ENCODE measurements at places on chromosomes 5 and 9. TPM values are rescaled to one million over a fixed set of nuclear protein-coding genes. Genes with fewer than 3 reads are reported as not detected.

GRCh38 chr5:45411971-45412612, 284.1 kb downstream of the HCN1 start:
- no peak for DNase-seq

The DROSHA gene
- total RNA-seq = 39.5 TPM

DNA sequence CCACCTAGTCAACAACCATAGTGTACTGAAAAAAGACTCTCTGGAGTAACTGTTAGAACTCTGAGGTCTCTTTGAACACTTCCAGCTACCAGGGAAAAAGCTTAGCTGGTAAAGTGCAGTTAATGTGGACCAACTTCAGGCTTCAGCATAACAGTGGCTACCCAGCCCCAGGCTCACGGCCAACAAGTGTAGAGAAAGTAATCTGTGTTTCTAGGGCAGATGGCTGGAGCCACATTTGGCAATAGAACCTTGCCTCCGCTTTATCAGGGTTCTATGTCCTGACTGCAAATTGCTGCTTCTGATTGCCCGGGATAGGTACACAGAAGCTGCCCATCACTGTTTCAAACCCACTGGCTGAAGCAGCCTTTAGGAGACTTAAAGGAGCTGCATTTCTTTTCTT, 76.0 kb upstream of the SIMC1 start:
- DNase-seq = no peak

The TOR1A gene
- 33.9 TPM for total RNA-seq

The SEMA6A gene
- total RNA-seq = 24.0 TPM

GRCh38 chr9:16214677-16215352, 655.7 kb downstream of the BNC2 start:
- DNase-seq = no peak

- DNase-seq = no peak
Observed at GRCh38 chr5:35776757-35777156, 79.9 kb upstream of the IL7R start.

GRCh38 chr9:84573083-84573482, 96.4 kb upstream of the NTRK2 start:
- DNase-seq = no peak

DNA sequence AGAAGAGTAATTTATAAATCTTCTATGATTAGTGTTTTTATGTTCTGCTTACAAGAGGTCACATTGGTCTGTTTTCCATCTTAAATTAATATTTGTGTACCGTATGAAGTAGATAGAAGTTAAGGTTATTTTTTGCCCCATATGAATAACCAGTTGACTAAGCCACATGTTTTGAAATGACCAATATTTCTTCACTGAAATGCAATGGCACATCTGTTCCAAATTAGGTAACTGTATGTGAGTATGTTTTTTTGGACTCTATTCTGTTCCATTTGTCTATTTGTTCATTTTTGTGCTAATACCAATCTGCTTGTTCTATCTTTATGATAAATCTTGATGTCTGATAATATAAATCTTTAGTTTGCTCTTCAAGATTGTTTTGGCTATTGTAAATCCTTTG, 17.7 kb downstream of the JAK2 start:
- DNase-seq = no peak

GRCh38 chr5:74665816-74666215, 19.2 kb upstream of the HEXB start:
- DNase-seq = no peak

GRCh38 chr9:91119142-91119541, 242.6 kb downstream of the AUH start:
- no peak for DNase-seq

The B4GALT7 gene
- total RNA-seq = 28.8 TPM

The TNFSF15 gene
- 0.29 TPM for total RNA-seq

DNA sequence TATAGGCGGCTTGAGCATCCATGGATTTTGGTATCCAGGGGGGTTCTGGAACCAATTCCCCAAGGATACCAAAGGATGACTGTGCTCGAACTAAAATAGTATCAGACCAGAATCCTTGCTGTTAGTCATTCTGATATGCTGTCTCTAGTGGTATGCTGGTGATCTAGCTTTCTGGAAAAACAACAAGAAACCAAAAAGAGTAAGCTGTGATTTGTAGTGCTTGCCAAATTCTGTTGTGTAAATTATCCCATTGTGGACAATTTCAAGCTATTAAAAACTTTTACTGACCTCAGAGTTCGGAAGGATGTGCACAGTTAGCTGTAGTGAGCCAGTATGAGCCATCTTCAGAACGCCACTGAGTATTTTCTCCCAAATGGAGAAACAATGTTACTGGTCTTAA, 99.0 kb upstream of the FBN2 start:
- DNase-seq = no peak

GRCh38 chr9:112446526-112446925, 40.1 kb upstream of the KIAA1958 start:
- DNase-seq = no peak

DNA sequence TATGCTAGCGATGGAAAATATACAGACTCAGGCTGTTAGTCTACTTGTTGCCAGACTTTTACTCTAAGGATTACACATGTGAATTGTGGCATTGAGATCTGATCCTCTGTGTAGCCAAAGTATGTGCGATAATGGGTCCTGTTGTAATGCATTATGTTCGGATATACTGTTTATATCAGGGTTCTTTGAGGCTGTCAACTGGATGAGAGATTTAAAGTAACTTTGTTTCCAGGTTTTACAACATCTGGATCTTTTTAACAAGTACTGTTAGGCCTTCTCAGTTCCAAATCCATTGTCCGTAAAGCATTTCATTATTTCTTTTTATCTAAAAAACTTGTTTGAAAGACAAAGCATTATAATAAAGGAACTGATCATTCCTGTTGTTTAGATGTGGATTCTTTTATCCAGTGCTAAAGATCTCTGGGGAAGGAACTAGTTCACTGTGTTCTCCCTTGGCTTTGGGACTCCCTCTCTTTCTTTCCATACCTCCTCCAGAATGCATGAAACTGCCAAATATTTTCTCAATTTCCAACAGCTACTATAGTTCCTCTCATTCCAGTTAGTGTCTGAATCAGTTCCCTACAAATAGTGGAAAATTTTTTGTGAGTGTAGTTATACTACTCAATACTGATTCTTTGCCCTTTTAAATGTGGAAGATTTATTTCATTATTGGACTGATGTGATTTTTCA, 68.8 kb downstream of the HACD4 start:
- DNase-seq = no peak

- no peak for DNase-seq
Observed at GRCh38 chr5:15354021-15354420, 146.0 kb upstream of the FBXL7 start.

DNA sequence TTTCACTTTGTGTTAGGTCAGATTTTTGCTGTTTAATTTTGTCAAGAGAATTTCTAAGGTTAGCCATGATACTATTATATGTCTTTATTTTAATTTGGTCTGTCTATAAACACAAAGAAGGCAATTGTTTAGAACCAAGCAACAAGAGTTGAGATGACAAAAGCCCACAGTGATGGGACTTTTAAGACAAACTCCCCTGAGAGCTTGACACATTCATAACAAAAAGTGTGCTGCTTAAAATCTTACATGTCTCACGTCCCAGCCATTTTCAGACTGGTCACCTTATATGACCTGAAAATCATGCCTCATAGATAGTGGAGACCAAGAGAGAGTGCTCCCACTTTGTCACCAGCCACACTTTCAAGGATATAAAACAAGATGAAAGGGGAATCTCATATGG, 21.6 kb upstream of the NNT start:
- DNase-seq = no peak

DNA sequence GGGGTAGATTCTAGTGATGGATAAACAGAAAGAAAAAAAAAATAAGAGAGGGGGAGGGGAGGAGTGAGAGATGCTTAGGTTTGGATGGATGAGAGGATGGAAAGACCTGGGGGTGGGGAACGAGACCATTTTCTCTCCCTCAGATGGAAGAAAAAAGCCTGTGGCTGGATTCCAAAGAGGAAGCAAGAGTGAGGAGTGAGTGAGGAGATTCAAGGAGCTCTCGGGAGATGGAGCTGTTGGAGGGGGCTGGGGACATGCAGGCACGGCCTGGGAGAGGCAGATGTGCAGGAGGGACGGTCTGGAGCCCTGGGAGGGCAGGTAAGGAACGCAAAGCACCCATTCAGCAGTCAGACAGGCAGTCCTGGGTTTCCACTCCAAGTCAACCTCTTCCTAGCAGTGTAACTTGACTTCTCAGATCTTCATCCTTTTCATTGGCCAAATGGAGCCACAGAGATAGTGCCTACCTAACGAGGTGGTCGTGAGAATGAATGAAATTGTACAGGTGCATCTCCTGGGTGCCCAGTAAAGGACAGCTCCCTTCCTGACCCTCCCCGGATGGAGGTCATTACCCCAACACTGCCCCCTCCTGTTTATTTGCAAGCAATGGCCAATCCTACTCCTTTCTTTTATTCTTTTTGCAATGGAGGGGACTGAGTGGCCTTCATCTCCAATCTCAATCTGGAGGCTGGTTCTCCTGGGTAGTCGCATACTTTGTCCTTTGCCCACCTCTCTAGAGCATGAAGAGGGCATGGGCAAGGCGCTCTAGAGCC, 52.2 kb downstream of the PCDH1 start:
- DNase-seq = no peak

The GFRA3 gene
- total RNA-seq = not detected

The SLC6A7 gene
- not detected for total RNA-seq

DNA sequence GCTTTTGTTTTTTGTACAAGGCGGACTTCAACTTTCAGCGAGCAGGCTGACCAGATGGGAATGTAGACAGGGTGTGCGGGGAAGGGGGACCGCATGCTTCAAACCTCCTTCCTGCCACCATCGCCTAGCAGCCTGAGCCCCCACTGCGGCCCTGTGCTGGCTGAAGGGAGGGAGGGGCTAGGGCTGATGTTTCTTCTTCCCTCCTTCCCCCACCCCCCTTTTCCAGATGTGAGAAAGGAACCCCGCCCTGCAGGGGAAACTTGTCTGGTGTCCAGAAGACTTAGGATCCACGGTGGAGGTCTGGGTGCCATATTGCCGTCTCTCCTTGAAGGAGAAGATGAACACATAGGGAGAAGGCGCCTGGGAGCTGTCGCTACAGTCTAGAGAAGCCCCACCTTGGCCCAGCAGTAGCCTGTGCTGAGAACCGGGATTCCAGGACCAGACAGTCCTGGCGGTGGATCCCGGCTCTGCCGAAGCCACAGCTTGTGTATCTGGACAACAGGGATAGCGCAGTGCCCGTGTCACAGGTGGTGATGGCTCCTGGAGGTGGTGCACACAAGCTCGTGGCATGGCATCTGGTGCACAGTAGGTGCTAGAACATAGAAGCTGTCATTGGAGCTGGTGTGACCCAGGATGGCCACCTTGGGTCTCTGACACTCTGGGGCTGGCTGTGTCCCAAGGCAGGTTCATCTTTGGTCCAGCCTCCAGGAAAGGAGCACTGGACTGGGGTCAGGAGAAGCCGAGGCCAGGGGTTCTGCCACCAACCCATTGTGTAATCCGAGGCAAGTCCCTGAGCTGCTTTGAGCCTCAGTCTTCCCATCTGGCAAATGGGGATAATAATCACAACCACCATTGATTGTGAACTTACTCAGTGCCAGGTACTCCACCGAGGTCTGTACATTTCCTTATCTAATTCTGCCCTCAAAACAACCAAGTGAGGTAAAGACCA, 205.6 kb downstream of the C9orf50 start:
- DNase-seq = no peak

- no peak for DNase-seq
Observed at GRCh38 chr5:153432583-153432982, 57.9 kb upstream of the GRIA1 start.

GRCh38 chr5:80407735-80408483, at the start of gene ZFYVE16:
Gene ZFYVE16, plus strand, starts transcription at chr5:80408064. Its CDS starts 26,084 bp downstream, at chr5:80434148.
- peak; percentile 100 for DNase-seq

DNA sequence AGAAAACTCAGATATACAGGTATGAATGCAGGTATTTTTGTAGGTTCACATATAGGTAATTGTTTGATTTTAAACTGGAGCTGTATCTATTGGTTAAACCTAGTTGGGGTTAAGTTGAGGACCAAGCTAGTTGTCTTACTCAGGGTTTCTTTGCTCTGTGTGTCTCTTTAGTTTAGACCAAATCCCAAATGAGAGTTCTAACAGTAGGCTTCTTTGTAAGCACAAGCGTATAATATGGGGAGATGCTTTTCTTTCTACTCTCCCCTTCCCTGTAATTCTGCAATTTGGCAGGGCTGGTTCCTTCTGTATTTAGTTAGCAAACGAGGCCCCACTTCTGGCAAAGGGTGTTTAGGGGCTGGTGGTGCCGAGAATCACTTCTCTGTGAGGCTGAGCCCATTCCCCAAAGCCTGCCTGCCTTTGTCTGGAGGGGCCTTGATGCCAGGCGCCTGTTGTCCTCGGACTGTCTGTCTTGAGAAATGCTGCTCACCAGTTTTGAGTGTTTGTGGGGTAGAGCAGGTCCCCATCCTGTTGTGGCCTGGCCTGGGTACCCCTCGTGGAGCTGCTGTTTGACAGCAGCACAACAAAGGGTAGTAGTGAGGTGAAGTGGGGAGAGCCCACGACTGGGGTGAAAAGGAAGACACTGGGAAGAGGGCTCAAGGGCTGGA, 259.3 kb downstream of the FANCC start:
- no peak for DNase-seq

DNA sequence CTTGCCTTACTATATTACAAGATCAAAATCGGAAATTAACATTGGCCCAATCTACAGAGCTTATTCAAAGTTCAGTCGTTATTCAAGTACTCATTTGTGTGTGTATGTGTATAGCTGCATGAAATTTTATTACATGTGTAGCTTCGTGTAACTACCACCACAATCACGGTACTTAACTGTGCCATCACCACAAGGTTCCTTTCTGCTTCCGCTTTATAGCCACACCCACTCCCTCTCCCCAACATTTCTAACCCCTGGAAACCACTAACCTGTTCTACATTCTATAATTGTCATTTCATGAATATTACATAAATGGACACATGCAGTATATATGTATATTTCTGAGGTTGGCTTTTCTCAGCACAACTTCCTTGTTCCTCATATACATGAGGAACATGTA, 4.0 kb upstream of the TEX48 start:
- no peak for DNase-seq

The SV2C gene
- not detected for total RNA-seq

The XPA gene
- total RNA-seq = 16.7 TPM

- no peak for DNase-seq
Observed at GRCh38 chr5:160925281-160925680, 73.3 kb upstream of the ATP10B start.

The SPATA31C1 gene
- total RNA-seq = not detected

The CCDC180 gene
- 2.8 TPM for total RNA-seq

DNA sequence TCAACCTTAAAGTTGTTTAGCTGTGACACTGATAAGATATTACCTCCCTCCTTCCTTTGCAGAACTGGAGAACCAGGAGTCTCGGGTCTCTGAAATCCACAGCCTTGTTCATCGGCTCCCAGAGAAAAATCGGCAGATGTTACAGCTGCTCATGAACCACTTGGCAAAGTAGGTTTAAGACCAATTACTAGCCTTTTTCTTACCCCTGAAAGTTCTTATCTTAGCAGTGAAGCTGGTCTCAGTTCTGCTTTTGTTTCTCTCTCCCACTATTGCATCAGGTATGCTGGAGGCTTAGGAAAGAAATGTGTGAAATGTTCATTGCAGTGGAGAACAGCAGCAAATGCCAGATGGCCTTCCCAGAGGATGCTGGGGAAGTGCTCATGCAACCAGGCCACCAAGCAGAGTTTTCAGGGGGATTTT, 287.4 kb downstream of the ARHGAP26 start:
- DNase-seq = no peak
